ENCODE measurements at places on chromosomes 16 and 17. TPM values are rescaled to one million over a fixed set of nuclear protein-coding genes. Genes with fewer than 3 reads are reported as not detected.

The MYH11 gene
- total RNA-seq, result not detected

The SEZ6 gene
- not detected for total RNA-seq

The HCRT gene
- not detected for total RNA-seq

The ZNF232 gene
- 2.1 TPM for total RNA-seq

The BIRC5 gene
- total RNA-seq, result 0.39 TPM

The CSH2 gene
- not detected for total RNA-seq

The HAS3 gene
- total RNA-seq, result 3.4 TPM

The KRT32 gene
- not detected for total RNA-seq

The ASIC2 gene
- not detected for total RNA-seq

The TBX4 gene
- not detected for total RNA-seq

GRCh38 chr16:10625595-10626357 is 45.4 kb upstream of the EMP2 start:
- H3K27me3 ChIP-seq, result no peaks in the 10 kb centered on the region
- no peak overlapping the region for H3K4me3 ChIP-seq
- no peak for DNase-seq
- no peaks in the 10 kb centered on the region for H3K36me3 ChIP-seq
- no peak overlapping the region for H3K27ac ChIP-seq
- H3K4me1 ChIP-seq, result no peaks in the 10 kb centered on the region

DNA sequence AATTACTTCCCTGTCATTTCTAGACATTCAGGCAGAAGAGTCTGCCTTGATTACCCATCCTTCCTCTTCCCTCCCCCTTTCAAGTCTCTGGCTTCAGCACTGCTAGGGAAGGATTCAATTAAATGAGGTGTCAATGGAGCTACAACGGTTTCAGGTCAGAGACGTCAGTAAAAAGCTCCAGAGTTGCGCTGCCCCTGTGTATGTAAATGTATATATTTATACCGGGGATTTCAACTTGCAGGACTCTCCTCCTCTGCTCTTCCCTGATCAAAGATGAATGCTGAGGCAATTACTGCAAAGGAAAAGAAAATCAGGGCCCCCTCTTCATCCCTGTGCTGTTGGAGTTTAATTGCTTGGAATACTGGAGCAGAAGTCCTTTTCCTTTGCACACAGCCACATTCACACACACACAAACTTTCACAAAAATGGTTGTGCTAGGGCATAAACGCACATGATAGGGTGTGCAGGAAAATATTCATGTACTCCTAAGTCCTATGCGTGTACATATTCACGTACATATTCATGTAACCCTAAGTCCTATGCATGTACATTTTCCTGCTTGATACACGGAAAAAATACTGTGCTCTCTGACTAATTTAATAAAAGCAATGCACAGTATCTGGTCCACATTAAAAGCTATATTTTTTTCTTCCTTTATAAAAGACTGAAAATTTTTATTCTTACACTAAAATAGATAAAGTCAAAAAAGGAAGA is 129.7 kb upstream of the PMFBP1 start:
- no peak for DNase-seq
- H3K27me3 ChIP-seq, result no peaks in the 10 kb centered on the region
- no peaks in the 10 kb centered on the region for H3K36me3 ChIP-seq
- H3K4me3 ChIP-seq, result no peak overlapping the region
- H3K4me1 ChIP-seq, result no peaks in the 10 kb centered on the region

- H3K27me3 ChIP-seq, result peaks cover 15% of the 10 kb centered on the region
- no peak for DNase-seq
- H3K36me3 ChIP-seq, result no peaks in the 10 kb centered on the region
- no peak overlapping the region for H3K4me3 ChIP-seq
- H3K27ac ChIP-seq, result no peak overlapping the region
- peaks cover 18% of the 10 kb centered on the region for H3K4me1 ChIP-seq
Measured at GRCh38 chr17:80984749-80985148, 6.9 kb upstream of the CHMP6 start.

- no peaks in the 10 kb centered on the region for H3K36me3 ChIP-seq
- H3K4me1 ChIP-seq, result peaks cover 10% of the 10 kb centered on the region
- peak overlapping the region; percentile 30 for H3K4me3 ChIP-seq
- H3K27ac ChIP-seq, result no peak overlapping the region
Measured at GRCh38 chr16:88534638-88535190, 35.5 kb upstream of the ZC3H18 start.

GRCh38 chr17:68570526-68570925 is 30.6 kb downstream of the FAM20A start:
- no peak overlapping the region for H3K27ac ChIP-seq
- no peaks in the 10 kb centered on the region for H3K27me3 ChIP-seq
- DNase-seq, result no peak
- H3K36me3 ChIP-seq, result no peaks in the 10 kb centered on the region
- H3K4me1 ChIP-seq, result no peaks in the 10 kb centered on the region

DNA sequence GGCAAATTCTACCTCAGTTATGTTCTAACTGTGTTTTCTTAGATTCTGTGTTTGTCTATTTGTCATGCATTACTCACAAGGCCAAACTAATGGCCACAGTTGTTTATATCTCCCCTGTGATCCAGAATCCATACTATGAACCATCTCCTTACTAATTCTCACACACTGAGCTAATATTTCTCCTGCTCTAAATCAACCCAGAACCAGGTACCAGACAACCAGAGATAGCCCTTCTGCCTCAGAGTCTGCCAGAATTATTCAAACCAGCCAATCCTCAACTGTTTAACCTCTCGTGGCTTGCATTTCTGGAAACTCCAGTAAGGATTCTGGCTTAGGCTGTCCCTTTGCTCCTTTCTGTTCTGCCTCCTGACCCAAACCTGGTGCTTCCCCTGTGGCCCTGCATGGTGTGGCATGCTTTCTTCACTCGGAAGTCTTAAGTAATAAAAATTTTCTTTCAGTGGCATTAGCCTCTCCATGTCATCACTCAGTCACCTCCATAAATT is 59.4 kb downstream of the EFCAB5 start:
- H3K4me3 ChIP-seq, result no peak overlapping the region
- no peaks in the 10 kb centered on the region for H3K36me3 ChIP-seq
- no peak overlapping the region for H3K27ac ChIP-seq
- no peaks in the 10 kb centered on the region for H3K27me3 ChIP-seq
- no peak for DNase-seq

- H3K4me1 ChIP-seq, result no peaks in the 10 kb centered on the region
- H3K27ac ChIP-seq, result no peak overlapping the region
- no peaks in the 10 kb centered on the region for H3K27me3 ChIP-seq
- H3K4me3 ChIP-seq, result no peak overlapping the region
- H3K36me3 ChIP-seq, result peaks cover 35% of the 10 kb centered on the region
Measured at GRCh38 chr17:32191306-32191705, 49.0 kb downstream of the RHOT1 start.

GRCh38 chr17:79043931-79044320 is 20.0 kb downstream of the C1QTNF1 start:
- H3K27me3 ChIP-seq, result no peaks in the 10 kb centered on the region
- no peak overlapping the region for H3K4me3 ChIP-seq
- H3K27ac ChIP-seq, result no peak overlapping the region
- peaks cover 8% of the 10 kb centered on the region for H3K4me1 ChIP-seq
- DNase-seq, result no peak

DNA sequence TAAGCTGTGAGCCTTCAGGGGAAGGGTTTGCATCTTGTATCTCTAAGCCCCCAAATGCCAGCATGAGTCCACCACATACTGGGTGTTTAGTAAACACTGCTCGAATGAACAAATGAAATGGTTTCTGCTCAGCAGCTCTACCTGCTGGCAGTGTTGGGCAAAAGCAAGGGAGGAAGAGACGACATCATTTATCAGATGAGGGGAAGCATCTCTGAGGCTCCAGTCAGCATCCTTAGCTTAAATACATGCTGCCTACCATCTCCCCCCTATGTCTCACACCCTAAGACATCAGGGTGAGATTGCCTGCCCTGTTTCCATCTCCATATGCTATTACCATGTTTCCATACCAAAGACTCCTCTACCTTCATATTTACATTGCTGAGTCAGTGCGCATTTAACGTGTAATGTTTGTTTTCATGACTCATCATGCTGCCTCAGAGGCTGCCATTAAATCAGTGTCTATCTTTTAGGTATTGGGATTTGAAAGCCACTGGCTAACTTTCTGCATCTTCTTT is 379.8 kb downstream of the UTP18 start:
- no peak overlapping the region for H3K27ac ChIP-seq
- no peak for DNase-seq
- H3K27me3 ChIP-seq, result peaks cover 6% of the 10 kb centered on the region
- no peak overlapping the region for H3K4me3 ChIP-seq
- H3K36me3 ChIP-seq, result no peaks in the 10 kb centered on the region
- no peaks in the 10 kb centered on the region for H3K4me1 ChIP-seq

DNA sequence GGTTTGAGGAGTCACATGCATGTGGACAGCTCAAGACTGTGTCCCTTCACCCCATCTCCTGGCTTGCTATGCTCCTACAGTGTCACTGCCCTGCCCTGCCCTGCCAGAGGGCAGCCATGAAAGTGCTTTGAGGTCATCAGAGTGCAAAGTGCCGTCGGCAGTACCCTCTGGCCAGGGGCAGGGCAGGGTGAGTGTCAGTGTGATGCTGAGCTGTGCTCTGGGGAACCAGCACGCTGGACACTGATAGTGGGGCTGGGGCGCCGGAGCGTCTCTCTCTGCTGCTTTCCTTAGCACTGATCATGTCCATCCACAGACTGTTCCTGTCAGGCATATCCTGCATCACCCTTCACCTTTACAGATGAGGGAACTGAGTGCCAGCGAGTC is 1.6 kb upstream of the SPATA32 start:
- H3K27me3 ChIP-seq, result no peaks in the 10 kb centered on the region
- H3K27ac ChIP-seq, result no peak overlapping the region
- peaks cover 49% of the 10 kb centered on the region for H3K36me3 ChIP-seq
- DNase-seq, result no peak
- no peak overlapping the region for H3K4me3 ChIP-seq
- peaks cover 32% of the 10 kb centered on the region for H3K4me1 ChIP-seq

DNA sequence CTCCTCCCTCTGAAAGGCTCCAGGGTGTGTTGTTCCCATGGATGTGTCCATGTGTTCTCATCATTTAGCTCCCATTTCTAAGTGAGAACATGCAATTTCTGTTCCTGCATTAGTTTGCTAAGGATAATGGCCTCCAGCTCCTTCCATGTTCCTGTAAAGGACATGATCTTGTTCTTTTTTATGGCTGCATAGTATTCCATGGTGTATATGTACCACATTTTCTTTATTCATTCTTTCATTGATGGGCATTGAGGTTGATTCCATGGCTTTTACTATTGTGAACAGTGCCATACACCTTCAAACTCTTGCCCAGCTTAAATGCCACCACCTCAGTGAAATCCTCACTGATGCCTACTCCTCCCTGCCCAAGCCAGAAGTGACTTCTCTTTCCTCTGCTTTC is 4.5 kb upstream of the ORAI3 start:
- no peak overlapping the region for H3K27ac ChIP-seq
- H3K4me1 ChIP-seq, result peaks cover 18% of the 10 kb centered on the region
- DNase-seq, result no peak
- H3K27me3 ChIP-seq, result no peaks in the 10 kb centered on the region
- H3K4me3 ChIP-seq, result no peak overlapping the region
- peaks cover 7% of the 10 kb centered on the region for H3K36me3 ChIP-seq

- no peak for DNase-seq
- peaks cover 28% of the 10 kb centered on the region for H3K4me1 ChIP-seq
- no peak overlapping the region for H3K27ac ChIP-seq
- no peaks in the 10 kb centered on the region for H3K36me3 ChIP-seq
- H3K4me3 ChIP-seq, result no peak overlapping the region
Measured at GRCh38 chr17:65185062-65185461, 47.9 kb downstream of the RGS9 start.

- H3K27ac ChIP-seq, result no peak overlapping the region
- H3K36me3 ChIP-seq, result no peaks in the 10 kb centered on the region
- DNase-seq, result no peak
- H3K4me3 ChIP-seq, result no peak overlapping the region
Measured at GRCh38 chr17:71528210-71528609, 592.6 kb upstream of the SOX9 start.

DNA sequence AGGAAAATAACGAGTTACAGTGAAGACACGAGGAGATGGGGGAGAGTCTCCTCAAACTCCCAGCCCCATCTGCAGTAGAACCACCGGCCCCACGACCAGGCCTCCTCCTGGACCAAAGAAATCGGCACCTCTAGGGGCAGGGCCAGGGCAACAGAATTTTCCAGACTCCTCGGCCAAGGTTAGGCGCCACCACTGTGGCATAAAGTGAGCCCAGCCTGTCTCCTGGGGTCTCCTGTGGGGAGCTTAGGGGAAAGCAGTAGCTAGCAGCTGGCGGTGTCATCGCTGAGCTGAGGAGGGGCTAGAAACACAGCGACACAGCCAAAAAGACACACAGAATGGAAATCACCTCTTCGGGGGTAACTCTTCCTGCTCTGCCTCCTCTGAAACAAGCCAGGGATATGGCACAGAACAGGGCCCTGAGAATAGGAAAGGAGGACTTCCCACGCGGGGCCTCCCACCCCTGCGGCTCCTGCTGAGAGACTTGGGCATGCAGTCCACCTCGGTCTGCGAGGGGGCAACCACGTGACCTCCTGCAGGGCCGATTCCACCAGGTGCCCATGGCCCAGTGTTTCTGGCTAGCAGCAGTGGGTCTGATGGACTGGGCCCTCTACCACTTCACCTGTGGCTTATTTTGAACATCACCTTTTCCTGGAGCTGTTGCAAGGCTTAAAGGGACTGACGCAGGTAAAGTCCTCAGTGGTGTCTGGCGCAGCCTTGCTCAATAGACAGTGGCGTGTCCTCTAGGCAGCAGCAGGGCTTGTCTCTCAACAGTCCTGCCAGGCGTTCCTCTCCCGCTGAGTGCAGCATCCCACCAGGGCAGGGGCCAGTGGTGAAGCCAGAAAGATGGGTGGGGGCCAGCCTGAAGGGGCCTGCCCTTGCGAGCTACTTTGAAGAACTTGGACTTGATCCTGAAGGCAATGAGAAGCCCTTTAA is 6.7 kb upstream of the GINS2 start:
- H3K27me3 ChIP-seq, result peaks cover 17% of the 10 kb centered on the region
- no peaks in the 10 kb centered on the region for H3K36me3 ChIP-seq
- no peak overlapping the region for H3K27ac ChIP-seq
- H3K4me1 ChIP-seq, result no peaks in the 10 kb centered on the region
- DNase-seq, result no peak

- DNase-seq, result no peak
- no peaks in the 10 kb centered on the region for H3K27me3 ChIP-seq
- H3K36me3 ChIP-seq, result no peaks in the 10 kb centered on the region
- no peak overlapping the region for H3K27ac ChIP-seq
- H3K4me1 ChIP-seq, result peaks cover 48% of the 10 kb centered on the region
Measured at GRCh38 chr16:17414421-17414820, 56.3 kb downstream of the XYLT1 start.

GRCh38 chr17:36945959-36946725 is 2.6 kb upstream of the AATF start:
- peaks cover 3% of the 10 kb centered on the region for H3K36me3 ChIP-seq
- peaks cover 62% of the 10 kb centered on the region for H3K27me3 ChIP-seq
- no peak for DNase-seq
- H3K4me3 ChIP-seq, result no peak overlapping the region
